Left lung (tissue), 14 donors: ENCODE measurements at places on chromosomes 5 and 9. TPM values are rescaled to one million over a fixed set of nuclear protein-coding genes. Genes with fewer than 3 reads are reported as not detected.

EQTN gene
- 0.39 TPM for polyA plus RNA-seq

ANKRD18B gene
- 0.51 TPM for polyA plus RNA-seq

DNA sequence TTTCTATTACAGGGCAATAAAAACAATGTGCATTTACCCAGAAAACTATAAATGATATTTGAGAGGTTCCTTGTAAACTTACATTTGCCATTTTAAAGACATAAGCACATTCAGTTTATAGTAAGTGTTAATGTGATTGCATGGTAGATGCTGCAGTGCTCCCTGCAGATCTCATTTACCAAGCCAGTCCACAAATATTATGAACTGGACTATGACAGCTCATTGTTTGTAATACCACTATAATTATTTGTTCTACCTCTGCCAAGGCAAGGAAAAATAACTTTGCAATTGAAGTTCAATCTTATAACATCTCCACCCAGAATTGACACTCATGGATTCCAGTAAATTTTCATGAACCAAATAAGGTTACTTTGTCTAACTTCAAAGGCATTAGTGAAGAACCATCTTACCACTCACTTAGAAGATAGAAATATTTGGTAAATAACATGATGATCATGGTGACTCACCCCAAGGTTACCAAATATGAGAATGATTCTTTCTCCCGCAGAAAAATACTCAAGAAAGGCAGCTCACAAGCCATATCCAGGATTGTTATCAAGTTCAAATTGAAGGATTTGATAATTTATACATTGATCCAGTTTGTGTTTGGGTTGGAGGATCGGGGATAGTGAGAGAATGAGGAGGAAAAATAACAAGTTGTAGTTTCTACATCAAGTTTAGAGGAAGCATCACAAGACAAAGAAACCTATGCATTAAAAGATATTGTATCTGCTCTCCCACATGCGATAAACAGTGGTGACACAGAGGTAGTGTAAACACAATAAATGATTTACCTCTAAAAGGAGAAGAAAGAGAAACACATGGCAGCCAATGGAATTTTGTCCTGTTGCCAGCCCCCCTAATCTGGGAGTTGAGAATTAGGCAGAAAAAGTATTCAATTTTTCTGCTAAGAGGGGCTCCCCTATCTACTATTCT, 29.5 kb downstream of the CDH9 start:
- DNase-seq = no peak

- no peak for DNase-seq
Measured at GRCh38 chr5:129963359-129963758, 59.1 kb downstream of the CHSY3 start.

DNA sequence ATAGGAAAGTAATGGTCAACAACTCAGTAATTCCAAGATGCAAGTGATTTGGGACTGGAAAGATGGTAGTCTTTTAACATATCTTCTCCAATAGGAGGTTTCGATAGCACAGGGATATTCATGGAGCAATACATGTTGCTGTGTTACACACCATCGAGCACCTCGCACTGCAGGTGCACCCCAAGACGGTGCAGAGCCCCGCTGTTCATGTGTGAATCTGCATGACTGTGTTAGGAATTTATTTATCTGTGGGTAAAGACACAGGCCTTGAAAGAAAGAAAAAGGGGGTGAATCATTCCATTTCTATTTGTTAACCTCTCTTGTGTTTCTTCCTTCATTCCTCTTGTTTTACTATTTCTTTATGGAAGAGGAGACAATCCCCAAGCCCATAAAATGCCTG, 217.1 kb downstream of the EBF1 start:
- no peak for DNase-seq

- no peak for DNase-seq
Measured at GRCh38 chr9:123776708-123777537, 153.0 kb downstream of the DENND1A start.

GRCh38 chr5:18653216-18653752, 1019.0 kb downstream of the TAF11L14 start:
- DNase-seq = no peak

DNA sequence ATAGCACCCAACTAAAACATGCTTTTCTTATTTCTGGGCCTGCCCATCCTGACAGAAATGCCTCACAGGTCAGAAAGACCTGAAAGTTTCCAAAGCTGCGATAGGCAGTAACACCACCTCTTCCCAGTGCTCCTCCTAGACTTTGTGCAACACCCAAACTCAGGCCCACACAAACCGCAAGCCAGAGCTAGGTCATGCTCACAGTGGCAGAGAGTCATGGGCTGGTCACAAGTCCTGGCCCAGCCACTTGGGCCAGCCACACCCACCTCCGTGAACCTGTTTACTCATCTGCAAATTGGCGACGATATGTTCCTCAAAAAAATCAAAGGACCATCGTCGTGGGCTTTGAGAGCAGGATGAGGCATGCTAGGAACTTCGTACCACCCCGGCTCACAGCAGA, 44.0 kb upstream of the SLC25A51 start:
- no peak for DNase-seq

- DNase-seq = no peak
Measured at GRCh38 chr5:115770466-115770865, 46.0 kb downstream of the CDO1 start.

DNA sequence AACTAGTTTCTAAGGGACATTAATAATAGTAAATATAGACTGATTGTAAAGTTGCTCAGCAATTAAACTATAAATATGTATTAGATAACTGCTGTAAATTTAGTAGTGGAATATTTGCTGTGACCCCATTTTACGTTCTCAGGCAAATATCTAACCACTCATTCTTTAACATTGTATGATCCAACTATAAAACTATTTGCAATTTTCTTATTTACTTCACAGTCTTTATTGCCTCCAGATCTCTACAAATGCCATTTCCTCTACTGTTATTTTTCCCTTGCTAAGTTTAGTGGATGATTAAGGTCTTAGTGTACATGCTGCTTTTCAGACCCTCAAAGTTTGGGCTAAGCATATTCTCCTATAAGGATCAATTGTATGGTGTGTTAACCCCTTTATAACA, 526.2 kb upstream of the ST8SIA4 start:
- DNase-seq = no peak
